ENCODE measurements at places on chromosomes 11 and 22.

GRCh38 chr11:120227228-120227852 lies 12.6 kb upstream of the POU2F3 start:
- no peak for DNase-seq

DNA sequence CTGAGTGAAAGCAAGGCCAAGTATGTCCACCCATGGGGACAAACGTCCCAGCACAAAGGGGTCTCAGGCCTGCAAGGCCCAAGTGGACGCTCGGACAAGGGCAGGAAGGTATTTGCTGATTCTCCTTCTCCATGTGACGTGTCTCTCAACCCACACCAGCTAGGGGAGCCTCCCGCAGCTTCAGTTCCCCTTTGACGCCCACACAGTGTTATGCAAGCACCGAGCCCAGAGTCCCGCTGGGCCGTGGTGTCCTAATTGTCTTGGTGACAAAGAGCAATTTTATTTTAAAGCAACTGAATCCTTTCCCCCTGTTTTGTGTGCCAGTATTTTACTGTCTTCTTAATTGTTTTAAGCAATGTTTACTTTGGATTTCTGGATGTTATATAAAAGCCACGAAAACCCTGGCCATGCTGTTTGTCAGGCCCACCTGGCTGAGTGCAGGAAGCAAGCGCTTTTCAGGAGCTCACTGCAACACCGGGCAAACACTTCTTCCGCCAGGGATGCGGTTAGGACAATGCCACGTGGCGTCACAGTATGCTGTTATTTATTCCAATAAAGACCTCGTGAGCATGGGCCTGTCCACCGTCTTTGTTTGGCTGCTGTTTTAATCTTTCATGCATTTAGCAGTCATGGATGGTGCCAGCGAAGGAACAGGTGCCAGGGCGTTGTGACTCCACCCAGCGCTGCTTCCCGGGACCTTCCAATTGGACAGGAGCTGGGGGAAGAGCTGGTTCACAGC lies 8.2 kb upstream of the PARVG start:
- DNase-seq: no peak

- no peak for DNase-seq
Observed at GRCh38 chr22:49295851-49296560, 531.7 kb downstream of the BRD1 start.

GRCh38 chr11:31366795-31367194 lies 2.7 kb downstream of the DCDC1 start:
- no peak for DNase-seq

GRCh38 chr22:27980424-27981148 lies 61.5 kb upstream of the PITPNB start:
- no peak for DNase-seq

Measured in activated naive CD8-positive, alpha-beta T cell treated with anti-CD3 and anti-CD28 coated beads, Interleukin-2, amount 50 U/mL, for 24 hours (primary cell).